ENCODE measurements at places on chromosomes 2 and 18. TPM values are rescaled to one million over a fixed set of nuclear protein-coding genes. Genes with fewer than 3 reads are reported as not detected.

The ACKR3 gene
- 1.3 TPM for total RNA-seq

DNA sequence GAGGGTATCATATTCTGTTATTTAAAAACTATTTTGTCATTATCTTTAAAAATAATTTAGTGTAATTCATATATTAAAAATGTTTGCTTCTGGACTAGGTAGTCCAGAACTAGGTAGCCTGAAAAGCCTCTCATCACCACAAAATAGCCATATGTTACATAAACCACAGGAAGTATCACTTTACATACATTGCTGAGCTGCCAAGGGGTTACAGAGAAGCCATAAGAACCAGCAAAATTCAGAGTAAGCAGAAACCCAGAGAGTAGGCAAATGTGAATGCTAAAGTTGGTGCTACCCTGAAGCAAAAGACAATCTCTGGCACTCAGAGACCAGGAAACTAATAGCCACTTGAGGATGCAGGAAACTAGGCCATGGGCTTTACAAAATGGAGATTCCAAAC lies 60.9 kb downstream of the LOXHD1 start:
- DNase-seq = no peak

- DNase-seq = peak; percentile 30
Observed at GRCh38 chr2:112626604-112627059, 19.1 kb upstream of the SLC20A1 start.

GRCh38 chr18:10157706-10158105 lies 243.9 kb downstream of the VAPA start:
- DNase-seq = no peak
